ENCODE measurements at places on chromosomes 12 and 14. TPM values are rescaled to one million over a fixed set of nuclear protein-coding genes. Genes with fewer than 3 reads are reported as not detected.

DNA sequence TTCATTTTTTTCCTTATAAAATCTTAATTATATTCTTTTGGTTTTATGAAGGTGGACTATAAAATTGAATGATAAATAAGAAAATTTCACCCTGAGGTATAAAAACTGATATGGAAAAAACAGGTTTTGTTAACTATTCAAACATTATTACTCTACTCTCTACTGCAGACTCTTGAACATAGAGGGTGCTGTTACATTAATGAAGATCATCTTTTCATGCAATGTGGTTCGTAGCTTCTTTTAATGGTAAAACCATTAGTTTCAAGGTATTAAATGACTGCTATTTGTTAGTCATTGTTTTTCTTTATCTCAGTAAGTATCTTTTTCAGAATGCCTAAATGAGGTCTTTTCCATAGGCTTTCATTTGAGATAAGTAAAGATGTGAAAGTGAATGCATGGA, 510.4 kb downstream of the SLC16A7 start:
- no peaks in the 10 kb centered on the region for H3K4me1 ChIP-seq
- H3K36me3 ChIP-seq, result no peaks in the 10 kb centered on the region
- H3K4me3 ChIP-seq, result no peak overlapping the region
- H3K27ac ChIP-seq, result no peak overlapping the region
- DNase-seq, result no peak

GRCh38 chr12:26149968-26150500, 25.2 kb upstream of the BHLHE41 start:
- no peaks in the 10 kb centered on the region for H3K36me3 ChIP-seq
- H3K4me1 ChIP-seq, result peaks cover 23% of the 10 kb centered on the region
- H3K27me3 ChIP-seq, result no peaks in the 10 kb centered on the region
- no peak overlapping the region for H3K4me3 ChIP-seq
- no peak overlapping the region for H3K27ac ChIP-seq

DNA sequence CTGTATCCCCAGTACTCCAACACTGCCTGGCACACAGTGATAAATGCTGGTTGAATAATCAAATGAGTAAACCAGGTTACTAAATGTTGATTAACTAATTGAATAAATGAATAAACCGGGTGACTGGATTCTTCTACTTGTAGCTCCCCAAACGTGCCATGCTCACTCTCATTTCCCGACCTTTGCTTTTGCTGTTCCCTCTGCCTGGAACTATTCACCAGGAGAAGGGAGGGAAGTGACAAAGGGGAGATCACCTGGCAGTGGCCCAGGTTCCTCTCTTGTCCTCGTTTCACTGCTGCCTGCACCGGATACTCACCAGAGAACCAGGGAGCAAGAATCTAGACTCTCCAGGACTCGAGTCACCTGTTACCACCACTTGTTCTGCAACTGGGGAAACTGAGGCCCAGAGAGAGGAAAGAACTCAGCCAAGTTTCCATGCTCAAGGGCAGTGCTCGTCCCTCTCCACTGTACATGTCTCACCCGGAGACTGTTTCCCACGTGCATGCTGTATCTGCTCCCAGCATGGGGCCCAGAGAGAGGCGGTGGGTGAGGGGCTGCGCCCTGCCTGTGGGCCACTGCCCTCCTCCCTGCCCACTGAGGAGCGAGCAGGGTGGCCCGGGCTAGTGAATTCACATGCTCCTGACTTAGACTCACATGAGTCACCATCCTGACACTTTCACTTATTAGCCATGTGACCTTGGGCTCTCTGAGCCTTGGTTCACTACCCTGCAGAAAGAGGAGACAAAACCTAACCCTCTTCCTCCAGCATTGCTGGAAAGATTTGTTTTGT, 17.7 kb upstream of the POP5 start:
- H3K27ac ChIP-seq, result no peak overlapping the region
- peaks cover 8% of the 10 kb centered on the region for H3K4me1 ChIP-seq
- DNase-seq, result peak; percentile 28
- no peaks in the 10 kb centered on the region for H3K27me3 ChIP-seq
- no peaks in the 10 kb centered on the region for H3K36me3 ChIP-seq

The DBX2 gene
- total RNA-seq, result not detected

DNA sequence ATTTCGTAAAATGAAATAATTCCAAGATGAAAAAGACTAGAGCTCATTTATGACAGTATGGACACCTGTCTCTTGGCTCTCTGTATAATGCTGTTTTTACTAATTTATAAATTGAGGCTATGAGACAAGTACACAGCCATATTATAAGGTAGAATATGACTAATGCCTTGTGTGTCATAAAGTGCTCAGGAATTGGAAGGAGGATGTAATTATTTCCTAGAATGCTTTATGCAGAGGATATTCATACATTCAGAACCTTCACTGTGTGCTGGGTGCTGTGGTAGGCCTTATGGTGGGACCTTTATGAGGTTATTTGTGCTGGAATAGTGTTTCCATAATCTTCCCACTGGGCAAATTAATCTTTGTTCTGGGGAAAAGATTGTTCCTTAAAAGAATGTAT, 13.3 kb downstream of the PCNX1 start:
- DNase-seq, result no peak
- no peaks in the 10 kb centered on the region for H3K36me3 ChIP-seq
- H3K4me3 ChIP-seq, result no peak overlapping the region
- H3K27ac ChIP-seq, result no peak overlapping the region

GRCh38 chr14:104598910-104599273, 5.7 kb downstream of the TMEM179 start:
- H3K4me1 ChIP-seq, result peaks cover 6% of the 10 kb centered on the region
- peaks cover 94% of the 10 kb centered on the region for H3K27me3 ChIP-seq
- H3K27ac ChIP-seq, result no peak overlapping the region

The SERPINA5 gene
- total RNA-seq, result not detected
